ENCODE measurements at places on chromosomes 16 and 17. TPM values are rescaled to one million over a fixed set of nuclear protein-coding genes. Genes with fewer than 3 reads are reported as not detected.
A peak's percentile ranks its signal among the peaks of the same experiment; 100 is the strongest.

DNA sequence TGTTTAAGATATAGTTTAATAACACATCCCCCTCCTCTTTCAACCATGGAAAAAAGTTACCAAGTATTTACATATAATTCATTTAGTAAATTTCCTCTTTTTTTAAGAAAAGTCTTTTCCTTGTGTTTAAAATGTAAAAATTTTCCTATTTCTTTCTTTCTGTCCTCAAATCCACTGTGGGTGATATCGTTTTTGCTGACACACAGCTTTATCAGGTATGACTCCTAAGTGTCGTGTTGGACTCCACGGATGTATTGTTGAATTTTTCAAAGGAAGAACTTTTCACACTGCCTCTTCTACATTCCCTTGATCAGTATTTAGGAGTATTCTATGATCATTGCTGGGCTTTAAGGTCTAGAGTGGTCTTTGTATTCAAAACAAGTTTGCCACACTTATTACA, 33.1 kb downstream of the CYLD start:
- DNase-seq: no peak

Gene ABCC11
- total RNA-seq: 0.81 TPM

DNA sequence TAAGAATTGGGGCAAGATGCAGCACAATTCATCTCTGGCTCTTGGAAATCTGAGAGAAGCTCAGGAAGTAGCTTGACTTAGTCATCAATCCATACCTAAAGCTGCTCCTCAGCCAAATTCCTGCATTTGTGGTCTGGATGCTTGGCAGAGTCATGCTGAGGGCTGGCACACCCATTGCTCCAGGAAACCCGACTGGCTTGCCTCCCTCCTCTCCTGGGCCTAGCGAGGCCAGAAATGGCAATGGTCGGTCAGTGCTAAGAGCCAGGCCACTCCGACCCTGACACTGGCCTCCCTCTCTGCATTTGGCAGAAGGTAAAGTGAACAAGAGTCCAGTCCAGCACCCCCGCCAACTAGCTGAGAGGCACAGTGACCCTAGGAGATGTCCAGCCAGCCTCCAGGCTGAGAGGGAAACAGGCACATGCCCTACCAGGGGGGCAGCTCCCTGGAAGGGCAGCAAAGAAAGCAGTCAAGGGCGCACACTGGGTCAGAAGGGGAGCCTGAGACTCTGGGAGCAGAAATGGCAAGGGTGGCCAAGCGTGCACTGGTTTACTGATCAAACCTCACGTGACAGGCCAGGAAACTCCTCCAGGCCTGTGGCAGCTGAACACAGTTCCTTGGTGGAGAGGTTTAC, 10.0 kb downstream of the POLDIP2 start:
- DNase-seq: peak; percentile 44

DNA sequence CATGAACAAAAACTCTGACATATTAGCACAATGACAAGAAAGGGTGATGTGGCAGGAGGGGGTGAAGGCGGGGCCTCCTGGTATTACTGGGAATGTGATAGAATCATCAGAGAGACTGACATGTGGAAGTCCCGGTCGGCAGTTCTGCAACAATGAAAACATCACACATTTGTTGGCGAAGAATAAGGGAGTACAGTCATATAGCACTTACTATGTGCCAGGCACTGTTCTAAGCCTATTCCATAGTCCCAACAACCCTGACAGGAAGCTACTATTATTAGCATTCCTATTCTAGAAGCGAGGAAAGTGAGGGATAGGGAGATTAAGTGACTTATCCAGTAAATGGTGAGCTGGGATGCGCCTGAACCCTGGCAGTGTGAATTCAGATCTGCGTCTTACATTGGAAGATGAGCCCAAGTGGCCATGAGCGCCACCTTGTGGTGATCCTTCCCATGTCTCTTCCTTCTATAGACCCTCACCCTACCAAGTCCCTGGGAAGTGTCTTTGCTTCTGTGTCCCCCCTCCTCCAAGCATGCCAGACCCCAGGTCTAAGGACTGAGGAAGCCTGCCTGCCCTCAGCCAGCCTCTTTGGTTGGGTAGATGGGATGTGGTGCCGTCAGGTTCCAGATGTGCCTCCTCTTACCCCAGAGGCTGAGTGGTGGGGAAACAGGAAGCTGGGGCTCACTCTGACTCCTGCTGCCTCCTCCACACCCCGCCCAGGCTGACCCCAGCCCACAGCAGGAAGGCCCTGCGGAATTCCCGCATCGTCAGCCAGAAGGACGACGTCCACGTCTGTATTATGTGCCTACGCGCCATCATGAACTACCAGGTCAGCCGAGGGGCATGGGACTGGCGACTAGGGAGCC, 14.0 kb downstream of the FMNL1 start:
- peak; percentile 77 for DNase-seq

Gene JPT1
- total RNA-seq: 183 TPM
